ENCODE measurements at places on chromosomes 12 and 14. TPM values are rescaled to one million over a fixed set of nuclear protein-coding genes. Genes with fewer than 3 reads are reported as not detected.

The KLRD1 gene
- 2.2 TPM for total RNA-seq

The ARL1 gene
- total RNA-seq, result 48.9 TPM

- no peak for DNase-seq
Observed at GRCh38 chr12:62731055-62731820, 203.7 kb downstream of the PPM1H start.

- no peak for DNase-seq
Observed at GRCh38 chr14:76844223-76844622, 18.0 kb downstream of the LRRC74A start.

The CCDC38 gene
- total RNA-seq, result not detected

The SPIC gene
- total RNA-seq, result not detected

DNA sequence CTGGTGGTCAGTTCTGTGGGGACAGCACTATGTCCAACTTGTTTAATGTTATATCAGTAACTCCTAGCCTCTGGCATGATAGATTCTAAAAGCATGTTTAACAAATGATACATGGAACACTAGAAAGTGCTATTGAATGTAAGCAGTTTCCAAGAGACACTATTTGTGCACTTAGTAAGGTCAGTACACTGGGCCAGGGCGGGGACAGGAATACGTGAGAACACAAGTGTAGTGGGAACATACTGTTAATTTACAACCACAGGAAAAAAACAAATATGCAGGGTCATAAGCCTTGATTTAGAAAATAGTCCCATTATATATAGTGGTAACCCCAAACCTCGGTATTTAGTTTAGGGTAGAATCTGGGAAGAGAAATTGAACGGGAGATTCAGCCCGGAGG is 88.9 kb upstream of the SLC38A2 start:
- no peak for DNase-seq

The PAX9 gene
- total RNA-seq, result not detected

- DNase-seq, result no peak
Observed at GRCh38 chr14:28776482-28777266, 10.1 kb downstream of the FOXG1 start.

The SMIM41 gene
- 1.9 TPM for total RNA-seq

The GLIPR1 gene
- 29.1 TPM for total RNA-seq

GRCh38 chr12:15278816-15279658 is 43.3 kb upstream of the PTPRO start:
- DNase-seq, result no peak

GRCh38 chr14:99780690-99781089 is 12.5 kb upstream of the EML1 start:
- DNase-seq, result no peak

GRCh38 chr12:48422060-48422459 is 50.3 kb upstream of the ANP32D start:
- no peak for DNase-seq

- DNase-seq, result no peak
Observed at GRCh38 chr12:129226005-129226404, 372.7 kb downstream of the GLT1D1 start.

The GLIPR1L1 gene
- not detected for total RNA-seq

DNA sequence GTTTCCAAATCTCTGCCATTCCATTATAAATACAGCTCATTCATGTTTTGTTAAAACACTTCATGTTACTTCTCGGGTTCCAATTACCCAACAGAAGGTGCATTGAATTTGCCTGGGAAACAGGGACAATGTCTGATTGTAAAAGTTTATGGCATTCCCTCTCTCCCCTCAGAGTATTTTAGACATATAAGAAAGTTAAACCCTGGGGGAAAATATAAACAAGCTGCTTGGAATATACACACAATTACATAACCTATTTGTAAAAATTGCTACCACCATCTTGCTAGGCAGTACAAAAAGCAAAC is 60.0 kb downstream of the BTG1 start:
- DNase-seq, result no peak

DNA sequence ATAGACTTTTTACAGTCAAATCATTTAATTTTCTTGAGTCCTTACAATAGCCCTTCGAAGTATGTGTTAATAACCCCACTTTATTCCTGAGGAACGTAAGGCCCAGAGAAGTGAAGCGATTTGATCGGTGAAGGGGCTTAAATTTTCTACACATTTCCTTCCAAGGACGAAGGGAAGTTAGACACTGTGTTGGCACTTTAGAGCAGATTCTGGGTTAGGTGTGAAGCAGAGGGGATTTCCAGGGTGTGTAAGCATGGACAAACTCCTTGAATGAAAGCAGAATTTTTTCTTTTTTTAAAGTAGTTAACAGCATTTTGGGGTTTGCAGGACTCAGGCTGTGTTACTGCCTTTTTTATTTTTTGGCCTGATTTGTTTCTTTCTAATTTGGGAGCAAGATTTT is 38.9 kb downstream of the PRORP start:
- DNase-seq, result no peak

The TMEM52B gene
- total RNA-seq, result not detected

GRCh38 chr14:91063119-91063518 is 2.7 kb upstream of the RPS6KA5 start:
- no peak for DNase-seq

DNA sequence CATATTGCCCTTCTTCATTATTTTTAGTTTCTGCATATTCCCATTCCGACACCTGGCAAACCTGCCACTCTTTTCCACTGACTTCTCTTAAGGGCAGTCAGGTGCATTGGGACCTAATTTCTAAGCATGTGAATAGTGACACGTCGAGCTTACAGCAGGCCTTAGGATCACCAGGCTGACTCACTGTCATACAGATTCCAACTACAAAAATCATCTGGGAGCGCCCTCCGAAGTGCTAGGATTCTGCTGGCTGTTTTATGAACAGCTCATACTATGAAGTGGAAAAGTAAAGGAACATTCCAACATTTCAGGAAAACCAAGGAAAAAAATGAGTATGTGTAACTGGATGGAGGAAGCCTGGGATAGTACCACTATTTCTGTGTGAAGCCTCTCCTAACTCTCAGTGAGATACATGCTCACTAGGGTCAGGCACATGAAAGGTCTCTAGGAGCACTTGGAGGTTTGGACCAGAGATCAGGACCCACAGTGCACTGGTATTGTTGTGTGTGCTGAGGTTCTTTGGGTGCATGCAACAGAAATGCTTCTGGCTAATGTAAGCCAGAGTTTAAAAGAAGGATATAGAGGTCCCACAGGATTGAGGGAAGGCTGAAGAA is 257.4 kb downstream of the ZFP36L1 start:
- no peak for DNase-seq

DNA sequence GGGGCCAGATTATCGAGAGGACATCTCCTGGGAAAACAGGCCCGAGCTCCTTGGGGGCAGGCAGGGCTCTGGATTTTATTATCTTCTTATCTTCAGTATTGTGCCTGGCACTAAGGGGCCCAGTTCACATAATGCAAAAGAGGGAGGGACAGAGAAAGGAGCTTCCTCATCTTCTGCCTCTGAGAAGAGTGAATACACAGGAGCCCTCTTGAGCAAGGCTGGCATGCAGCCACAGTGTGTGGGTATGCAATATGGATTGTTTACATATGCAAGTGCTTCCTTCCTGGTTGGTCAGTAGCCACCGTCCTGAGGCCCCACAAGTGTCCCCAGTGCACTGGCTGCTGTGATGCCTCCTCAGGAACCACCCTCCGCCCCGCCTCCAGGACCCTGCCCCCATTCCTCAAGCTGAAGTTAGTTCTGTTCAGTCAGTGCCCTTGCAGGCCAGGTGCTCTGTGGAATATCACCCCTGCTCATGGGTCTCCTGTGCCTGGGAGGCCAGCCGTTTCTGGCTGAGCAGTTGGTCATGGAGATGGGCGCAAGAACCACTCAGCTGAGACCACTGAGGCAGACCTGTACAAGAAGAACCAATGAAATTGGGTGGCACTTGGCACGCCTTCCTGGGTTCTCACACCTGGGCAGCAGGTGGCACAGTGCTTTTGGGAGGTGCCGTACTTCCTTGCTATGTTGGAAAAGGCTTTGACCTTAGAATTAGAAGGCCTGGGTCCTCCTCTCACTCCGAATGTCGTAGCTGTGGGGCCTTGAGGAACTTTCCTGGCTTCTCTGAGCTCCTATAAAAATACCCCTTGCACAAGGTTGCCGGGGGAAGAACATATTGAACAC is 35.1 kb upstream of the ACTN1 start:
- DNase-seq, result no peak

DNA sequence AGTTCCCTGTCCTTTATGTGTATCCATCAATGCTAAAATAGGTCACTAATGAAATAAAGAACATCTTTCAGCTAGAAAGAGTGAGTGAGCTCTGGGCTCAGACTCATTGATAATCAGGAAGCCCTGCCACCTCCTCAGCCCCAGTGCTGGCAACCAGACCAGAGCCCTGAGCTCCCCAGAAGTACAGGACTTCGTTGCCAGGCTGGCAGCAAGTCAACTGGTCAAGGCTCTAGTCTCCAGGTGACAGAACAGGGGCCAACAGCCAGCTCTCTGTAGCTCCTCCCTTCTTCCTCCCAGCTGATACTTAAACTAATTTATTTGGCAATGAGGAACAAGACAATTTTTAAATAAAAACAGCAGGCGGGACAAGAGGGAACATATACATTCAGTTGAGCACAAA is 145.3 kb downstream of the EGLN3 start:
- DNase-seq, result no peak

DNA sequence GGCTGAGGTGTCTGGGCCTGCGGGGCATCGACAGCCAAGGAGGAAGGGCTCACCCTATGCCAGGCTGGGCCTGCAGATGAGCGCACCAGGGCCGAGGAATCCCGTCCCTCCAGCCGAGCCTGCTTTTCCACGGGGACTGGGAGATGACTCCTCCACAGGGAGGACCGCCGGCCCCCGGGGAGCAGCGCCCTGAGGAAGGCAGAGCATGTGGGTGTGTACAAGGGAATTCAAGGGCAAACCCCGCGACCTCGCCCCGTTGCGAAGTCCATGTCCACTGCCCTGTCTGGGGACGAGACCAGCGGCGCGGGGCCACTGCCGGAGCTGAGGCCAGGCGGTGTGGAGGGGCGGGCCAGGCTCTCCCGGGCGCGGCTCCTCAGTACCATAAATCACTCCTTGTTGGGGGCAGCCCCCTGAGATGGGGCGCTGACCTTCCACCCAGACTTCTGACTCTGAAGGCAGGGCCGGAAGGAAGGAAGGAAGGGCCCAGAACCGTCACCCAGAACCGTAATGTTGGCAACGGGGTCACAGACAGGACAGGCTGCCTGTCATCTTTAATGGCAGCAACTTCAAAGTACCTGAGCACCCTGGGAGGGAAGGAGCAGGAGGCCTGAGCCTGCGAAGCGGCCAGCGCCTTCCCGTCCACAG is 52.5 kb downstream of the RNF34 start:
- DNase-seq, result no peak

- no peak for DNase-seq
Observed at GRCh38 chr14:88164906-88165534, 158.0 kb downstream of the KCNK10 start.

DNA sequence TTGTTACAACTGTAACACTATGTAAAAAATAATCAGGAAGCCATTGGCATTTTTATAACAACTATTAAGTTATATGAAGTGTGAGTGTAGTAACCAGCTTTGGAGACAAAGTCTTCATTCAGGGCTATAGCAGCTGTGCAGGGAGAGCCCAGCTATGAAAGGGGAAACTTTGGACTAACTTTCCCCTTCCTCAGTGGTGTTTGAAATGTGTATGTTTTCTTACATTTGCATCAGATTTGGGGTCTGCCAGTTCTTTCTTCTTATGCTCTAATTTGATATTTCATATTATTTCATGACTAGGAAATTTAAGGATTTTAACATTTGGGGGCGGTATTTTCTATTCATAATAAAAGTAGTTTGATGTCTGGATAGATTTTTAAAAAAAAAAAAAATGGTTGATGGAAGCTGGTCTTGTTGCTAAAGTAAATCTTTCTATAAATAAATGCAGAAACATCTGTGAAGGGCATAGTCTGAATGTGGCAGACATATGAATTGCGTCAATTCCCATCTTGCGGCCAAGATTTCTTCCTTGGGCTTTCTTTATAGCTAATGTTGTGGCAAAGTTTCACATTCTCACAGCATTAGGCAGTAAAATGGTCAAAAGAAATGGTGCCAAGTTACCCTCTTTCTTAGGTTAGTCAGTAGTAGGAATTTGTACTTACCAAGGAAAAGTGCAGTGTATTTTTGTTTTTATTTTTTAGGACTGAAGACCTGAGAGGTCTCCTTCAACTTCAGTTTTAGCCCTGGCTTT is 35.6 kb downstream of the RASSF8 start:
- no peak for DNase-seq

The SLC2A14 gene
- not detected for total RNA-seq

- no peak for DNase-seq
Observed at GRCh38 chr14:47392326-47392725, 283.1 kb downstream of the MDGA2 start.

The CNPY2 gene
- 60.4 TPM for total RNA-seq

- DNase-seq, result no peak
Observed at GRCh38 chr14:105844810-105845724, 318.7 kb downstream of the TMEM121 start.

Data from omental fat pad (tissue), 4 donors.